ENCODE measurements at places on chromosomes 4 and X.

DNA sequence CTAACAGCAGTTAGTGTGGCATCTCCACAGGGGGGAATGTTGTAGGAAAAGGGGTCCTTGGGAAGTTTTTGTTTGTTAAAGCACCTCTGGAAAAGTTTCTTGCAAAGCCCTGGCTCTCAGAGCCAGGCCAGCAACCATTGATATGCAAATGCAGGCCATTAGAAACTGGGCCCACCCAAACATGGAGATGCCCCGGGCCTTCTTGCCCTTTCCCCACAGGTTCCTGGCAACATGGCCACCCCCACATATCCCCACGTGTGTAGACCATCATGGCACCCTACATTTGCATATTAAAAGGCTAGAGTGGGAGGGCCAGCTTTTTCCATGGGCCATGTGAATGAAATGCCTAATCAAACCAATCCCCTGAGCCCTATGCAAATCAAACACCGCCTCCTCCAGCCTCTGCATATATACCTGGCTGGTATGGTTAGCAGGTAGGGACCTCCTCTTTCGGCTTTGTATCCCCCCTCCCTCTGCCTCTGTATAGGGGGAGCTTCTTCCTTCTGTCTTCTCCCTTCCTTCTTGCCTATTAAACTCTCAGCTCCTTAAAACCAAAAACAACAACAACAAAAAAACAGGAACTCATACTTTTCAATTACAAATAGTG lies 44.0 kb upstream of the ZCCHC13 start:
- no peak for DNase-seq

DNA sequence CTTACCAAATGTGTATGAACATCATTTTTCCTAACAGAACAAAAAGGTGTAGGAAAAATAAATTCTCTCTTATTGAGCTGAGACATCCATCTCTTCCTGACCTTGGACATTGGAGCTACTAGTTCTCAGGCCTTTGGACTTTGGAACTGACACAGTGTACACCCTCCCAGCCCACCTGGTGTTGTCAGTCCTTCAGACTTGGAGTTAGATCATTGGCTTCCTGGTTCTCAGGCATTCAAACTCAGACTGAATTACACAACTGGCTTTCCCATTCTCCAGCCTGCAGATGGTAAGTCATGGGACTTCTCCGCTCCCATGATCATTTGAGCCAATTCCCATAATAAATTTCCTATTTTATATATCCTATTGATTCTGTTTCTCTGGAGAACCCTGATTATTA lies 84.8 kb upstream of the EDNRA start:
- no peak for DNase-seq

DNA sequence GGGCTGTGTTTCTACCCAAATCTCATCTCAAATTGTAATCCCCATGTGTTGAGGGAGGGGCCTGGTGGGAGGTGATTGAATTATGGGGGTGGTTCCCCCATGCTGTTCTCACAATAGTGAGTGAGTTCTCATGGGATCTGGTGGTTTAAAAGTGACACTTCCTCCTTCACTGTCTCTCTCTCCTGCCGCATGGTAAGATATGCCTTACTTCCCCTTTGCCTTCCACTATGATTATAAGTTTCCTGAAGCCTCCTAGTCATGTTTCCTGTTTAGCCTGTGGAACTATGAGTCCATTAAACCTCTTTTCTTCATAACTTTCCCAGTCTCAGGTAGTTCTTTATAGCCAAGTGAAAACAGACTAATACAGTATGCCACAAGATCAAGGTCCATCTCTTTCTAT lies 70.0 kb upstream of the MSX1 start:
- no peak for DNase-seq

DNA sequence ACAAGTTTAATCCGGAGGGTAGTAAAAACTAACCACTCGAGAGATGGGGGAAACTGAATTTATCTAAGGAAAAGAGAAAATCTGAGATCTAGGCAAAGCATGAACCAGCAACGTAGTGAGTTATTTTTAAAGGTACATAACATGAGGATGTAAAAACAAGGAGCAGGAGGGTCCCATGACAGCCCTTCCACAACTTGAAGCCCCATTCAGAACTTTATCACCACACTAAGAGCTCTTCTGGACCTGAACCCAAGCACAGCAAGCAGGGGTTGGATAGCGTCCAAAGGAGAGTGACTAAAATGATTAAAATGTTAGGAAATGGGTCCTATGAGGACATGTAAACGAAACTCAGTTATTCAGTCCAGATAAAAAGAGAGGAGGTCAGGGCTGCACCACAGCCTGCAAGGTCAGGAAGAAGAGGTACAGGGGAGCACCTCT lies 16.2 kb downstream of the SH3RF1 start:
- DNase-seq: no peak

- no peak for DNase-seq
Measured at GRCh38 chrX:36609616-36610585, 398.3 kb upstream of the FAM47C start.

DNA sequence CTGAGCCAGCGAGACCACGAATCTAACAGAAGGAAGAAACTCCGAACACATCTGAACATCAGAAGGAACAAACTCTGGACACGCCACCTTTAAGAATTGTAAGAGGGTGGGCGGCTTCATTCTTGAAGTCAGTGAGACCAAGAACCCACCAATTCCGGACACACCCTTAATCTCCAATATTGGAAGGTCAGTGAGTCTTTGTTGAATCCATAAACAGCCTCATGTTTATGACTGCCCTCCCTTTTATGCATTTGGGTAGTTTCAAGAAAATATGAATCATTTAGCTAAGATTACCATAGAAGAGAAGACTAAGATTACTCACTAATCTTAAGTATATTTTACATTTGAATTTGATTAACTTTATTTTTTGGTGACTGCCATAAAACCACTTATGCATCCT lies 48.5 kb downstream of the VCX2 start:
- DNase-seq: no peak

- DNase-seq: no peak
Measured at GRCh38 chr4:83890231-83890630, 354.3 kb downstream of the GPAT3 start.

- DNase-seq: no peak
Measured at GRCh38 chrX:105323928-105324327, 103.4 kb upstream of the TEX13A start.

DNA sequence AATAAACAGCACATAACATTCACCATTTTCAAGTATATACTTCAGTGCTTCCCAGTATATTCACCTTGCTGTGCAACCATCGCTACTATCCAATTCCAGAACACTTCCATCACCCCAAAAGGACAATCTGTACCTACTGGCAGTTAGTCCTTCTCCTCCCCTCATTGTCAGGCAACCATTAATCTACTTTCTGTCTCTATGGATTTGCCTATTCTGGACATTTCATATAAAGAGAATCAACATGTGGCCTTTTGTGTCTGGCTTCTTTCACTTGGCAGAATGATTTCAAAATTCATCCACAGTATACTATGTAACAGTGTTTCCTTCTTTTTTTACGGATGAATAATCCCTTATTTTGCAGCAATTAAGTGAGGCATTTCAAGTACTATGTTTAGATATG lies 189.4 kb downstream of the FBXW7 start:
- no peak for DNase-seq

GRCh38 chr4:121221201-121221600 lies 57.1 kb upstream of the TNIP3 start:
- no peak for DNase-seq

DNA sequence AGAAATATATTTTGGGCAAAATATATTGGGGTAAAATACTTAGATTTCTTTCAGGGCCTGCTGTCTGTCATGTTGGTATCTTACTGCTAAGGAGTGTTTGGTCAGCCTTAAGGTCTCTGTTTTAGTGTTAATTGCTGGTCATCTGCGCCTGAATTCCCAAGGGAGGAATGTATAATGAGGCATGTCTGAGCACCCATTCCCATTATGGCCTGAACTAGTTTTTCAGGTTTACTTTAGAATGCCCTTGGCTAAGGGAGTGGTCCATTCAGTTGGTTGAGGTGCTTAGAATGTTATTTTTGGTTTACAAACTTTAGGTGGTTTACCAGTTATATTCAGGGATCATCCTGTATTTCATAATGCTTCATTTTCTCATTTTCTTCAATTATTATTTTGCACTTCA lies 125.9 kb downstream of the CFAP299 start:
- no peak for DNase-seq

GRCh38 chr4:41287852-41288251 lies 31.1 kb downstream of the UCHL1 start:
- DNase-seq: no peak

GRCh38 chrX:155544881-155545280 lies 67.9 kb downstream of the TMLHE start:
- DNase-seq: no peak

DNA sequence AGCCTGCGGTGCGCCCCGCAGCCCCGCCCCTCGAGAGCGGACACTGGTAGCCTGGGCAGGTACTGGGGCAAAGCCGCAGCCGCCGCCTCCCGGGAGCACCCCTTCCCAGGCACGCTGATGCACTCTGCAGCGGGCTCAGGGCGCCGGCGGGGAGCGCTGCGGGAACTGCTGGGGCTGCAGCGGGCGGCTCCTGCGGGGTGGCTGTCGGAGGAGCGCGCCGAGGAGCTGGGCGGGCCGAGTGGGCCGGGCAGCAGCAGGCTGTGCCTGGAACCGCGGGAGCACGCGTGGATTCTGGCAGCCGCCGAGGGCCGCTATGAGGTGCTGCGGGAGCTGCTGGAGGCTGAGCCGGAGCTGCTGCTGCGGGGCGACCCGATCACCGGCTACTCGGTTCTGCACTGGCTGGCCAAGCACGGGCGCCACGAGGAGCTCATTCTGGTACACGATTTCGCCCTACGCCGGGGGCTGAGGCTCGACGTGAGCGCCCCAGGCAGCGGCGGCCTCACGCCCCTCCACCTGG lies 401 bp downstream of the SOWAHD start:
- DNase-seq: peak; percentile 21

DNA sequence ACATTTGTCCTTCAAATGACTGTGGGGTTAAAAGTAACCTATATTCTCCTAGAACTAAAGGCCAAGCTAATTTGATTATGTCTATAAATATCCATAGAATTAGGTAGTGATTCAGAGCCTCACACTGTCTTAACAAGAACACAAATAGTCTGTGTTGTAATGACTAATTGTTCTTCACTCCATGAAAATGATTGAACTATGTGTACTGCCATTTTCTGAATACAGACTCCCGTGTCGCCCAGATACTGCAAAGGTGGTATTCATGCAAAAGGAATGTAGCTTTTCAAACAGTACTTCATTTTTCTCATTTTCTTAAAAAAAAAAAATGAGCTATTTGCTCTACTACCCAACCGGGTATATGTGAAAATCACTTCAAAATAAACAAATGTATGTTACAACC lies 11.3 kb upstream of the PHKA2 start:
- no peak for DNase-seq

DNA sequence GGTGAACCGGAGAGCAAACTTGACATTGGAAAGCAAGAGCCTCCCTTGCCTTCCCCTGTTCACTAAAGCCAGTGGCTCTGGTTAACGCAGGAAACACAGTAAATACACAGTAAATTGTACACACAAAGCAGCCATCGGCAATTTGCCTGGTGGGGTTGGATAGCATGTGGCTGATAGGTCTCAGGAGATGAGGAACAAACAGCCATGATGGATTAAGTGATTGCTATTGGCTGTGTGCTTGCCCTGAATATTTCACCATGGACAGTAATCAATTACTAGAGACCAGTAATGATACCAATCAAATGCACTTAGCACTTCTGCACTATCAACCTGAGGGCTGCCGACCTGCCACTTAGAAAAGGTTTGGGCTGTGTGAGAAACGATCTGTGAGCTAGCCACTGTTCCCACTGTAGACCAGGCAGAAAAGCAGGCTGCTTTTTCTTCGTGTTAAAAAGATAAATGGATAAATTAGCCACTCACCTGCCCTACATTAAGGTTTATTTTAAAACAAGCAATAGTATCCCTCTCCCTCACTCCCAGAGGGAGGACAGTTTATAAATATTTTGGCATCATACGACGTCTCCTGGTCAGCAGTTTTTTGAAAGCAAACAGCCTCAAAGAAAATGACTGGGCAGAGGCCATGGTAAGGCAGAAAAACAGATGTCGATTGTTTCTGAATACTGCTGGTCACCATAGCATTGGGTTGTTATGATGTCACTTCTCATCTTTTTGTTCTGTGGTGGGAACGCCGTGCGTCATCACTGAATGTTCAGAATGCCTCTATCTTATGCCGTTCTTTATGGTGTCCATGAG lies 167.1 kb downstream of the MAML3 start:
- DNase-seq: no peak

- DNase-seq: no peak
Measured at GRCh38 chr4:26741491-26741871, 119.2 kb upstream of the STIM2 start.
